ENCODE measurements at places on chromosomes 3 and 15.

- no peak for DNase-seq
Observed at GRCh38 chr3:159130108-159130507, 328.3 kb downstream of the MFSD1 start.

GRCh38 chr15:55362641-55363040, 43.6 kb downstream of the PIGB start:
- no peak for DNase-seq

DNA sequence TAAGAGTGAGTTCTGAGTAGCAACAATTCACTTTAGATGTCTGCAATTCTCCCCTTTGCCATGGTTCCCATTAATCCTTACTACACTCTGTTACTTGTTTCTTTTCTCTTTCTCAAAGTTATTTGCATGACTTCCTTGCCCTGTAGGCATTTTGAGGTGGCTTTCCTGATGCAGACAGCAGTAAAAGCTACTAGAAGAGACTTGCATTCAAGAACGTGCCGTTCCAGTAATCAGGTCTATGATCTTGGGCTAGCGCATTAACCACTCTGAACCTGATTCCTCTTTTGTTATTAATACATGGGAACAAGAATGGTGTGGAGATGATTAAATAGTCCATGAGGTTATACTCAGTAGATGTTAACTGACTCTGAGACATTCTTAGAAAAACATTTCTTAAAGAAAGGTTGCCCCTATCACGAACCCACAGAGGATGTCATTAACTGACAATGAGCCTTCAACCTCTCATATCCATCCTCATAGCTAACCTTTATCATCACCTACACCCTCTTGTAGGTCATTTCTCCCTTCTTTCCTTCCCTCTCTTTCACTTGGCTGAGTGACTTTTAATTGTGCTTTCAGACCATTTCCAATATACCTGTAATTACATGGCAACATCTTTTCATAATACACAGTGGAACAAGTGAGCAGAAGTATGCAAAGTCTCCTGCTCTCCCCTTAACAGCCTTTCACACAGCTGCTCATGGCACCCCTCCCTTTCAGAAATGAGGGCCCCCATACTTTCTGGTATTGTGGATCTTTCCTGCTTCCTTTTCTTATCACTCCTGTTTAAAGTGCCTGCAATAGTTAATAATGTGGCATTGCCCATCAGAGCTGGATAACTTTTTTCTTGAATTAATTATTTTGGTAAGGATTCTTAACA, 175.9 kb downstream of the CHST2 start:
- DNase-seq, result no peak

GRCh38 chr15:44596511-44597010, 59.6 kb downstream of the EIF3J start:
- DNase-seq, result no peak

GRCh38 chr3:128079823-128080222, 27.6 kb downstream of the SEC61A1 start:
- DNase-seq, result no peak

GRCh38 chr3:6251612-6252400, 609.1 kb upstream of the GRM7 start:
- no peak for DNase-seq

GRCh38 chr3:197434830-197435229, 120.9 kb downstream of the BDH1 start:
- no peak for DNase-seq

DNA sequence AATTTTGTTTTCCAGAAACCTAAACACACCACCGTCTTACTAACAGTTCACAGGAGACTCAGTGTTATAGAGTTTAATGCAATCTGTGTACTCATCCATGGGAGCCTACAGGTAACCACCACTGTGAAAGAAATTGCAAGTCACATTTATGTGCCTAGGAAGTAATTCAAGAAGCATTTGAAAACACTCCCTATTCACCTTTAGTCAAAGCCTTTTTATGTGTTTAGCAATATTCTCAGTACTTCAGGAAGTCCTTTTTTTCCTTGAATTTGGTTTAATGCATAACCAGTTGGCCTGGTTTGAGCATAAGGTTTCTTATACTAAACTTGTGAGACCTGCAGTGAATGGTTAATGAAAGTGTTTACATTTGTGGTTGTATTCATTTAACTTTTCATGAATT, 346.1 kb downstream of the CHST2 start:
- no peak for DNase-seq

DNA sequence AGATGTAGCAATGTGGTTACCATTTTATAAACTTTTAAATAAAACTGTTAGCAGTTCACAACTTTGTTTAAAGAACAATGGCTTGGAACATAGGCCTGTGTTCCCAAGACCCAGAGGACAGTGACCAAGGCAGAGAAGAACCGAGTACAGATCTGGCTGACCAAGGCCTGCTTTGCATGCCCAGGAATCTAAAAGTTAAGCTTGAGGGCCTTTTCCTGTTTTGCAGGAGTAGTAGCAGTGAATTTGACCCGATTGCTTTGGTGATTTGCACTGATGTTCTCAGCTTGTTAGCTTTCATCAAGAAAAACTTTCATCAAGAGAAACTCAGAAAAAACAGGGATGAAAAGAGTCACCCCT, 9.9 kb downstream of the FILIP1L start:
- no peak for DNase-seq

DNA sequence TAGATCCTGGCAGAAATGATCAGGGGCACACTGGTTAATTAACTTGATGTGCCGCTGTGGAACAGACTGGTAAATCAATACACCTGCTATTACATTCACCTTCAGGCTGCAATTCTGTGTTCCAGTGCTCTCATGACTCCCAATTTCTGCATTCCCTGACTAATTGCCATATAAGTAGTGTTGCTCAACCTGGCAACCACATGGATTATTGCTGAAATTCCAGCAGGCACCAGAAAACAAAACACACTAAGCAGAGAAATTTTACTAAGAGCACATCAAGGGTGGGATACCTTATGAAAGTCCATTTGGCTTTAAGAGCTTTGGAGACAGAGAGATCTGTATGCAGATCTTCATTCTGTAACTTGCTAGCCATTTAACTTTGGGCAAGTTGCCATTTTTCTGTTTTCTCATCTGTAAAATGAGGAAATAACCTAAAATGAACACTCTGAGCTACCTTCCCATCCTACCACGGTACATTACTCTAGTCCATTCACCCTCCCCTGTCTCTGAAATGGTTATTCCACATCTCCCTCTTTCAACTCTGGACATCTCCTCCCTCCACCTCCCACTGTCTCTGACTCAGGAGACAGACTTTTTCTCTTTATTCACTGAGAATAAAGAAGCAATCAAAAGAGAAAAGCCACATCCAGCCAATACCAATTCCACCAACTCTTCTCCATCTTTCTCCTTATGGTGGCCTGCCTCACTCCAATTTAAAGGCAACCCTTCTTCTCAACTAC, 54.6 kb downstream of the STAC start:
- DNase-seq, result no peak

GRCh38 chr3:37054370-37054769, 61.1 kb downstream of the MLH1 start:
- DNase-seq, result no peak

Data from NCI-H774 (cell line).